CD4-positive, alpha-beta T cell treated with Interleukin-4 for 4 hours (primary cell): ENCODE measurements at places on chromosomes 6 and 20.

DNA sequence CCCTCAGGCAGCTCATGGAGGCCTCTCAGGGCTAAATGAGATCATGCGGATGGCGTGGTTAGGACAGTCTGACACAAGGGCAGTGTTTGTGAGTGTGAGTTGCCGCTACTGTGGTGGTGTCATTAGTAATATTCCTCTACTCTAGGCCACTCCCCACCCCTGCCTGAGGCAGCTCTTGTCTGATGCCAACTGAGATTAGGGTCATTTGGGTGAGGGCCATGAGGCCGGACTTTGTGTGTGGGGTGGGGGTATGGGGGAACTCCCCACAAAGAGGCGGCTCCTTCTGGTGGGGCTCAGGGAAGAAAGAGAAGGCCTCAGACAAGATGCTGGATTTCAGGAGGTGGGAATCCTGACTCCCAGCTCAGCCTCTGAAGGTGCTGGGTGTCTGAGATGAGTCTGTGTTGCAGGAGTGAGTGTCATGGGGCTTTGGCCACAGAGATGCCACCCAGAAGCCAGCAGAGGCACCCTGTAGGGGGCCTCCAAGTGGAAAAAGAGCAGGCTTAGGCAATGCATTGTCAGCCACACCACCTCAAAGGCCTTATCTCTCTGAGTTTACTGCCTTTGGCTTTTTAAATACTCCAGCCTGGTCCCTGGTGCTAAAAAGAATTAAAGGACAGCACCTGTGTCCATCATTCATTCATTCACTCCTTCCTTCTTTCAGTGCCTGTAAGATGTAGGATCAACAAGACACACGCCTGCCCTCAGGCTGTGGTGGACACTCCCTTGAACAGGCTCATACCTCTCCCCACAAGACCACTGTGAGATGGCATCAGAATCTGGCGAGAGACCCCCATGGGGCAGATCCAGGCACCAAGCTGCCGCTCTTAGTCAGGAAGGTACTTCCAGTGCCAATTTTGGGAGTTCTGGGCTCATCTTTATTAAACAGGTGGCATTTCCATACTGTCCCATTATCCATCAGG lies 175.2 kb downstream of the MRPL14 start:
- no peak for DNase-seq

DNA sequence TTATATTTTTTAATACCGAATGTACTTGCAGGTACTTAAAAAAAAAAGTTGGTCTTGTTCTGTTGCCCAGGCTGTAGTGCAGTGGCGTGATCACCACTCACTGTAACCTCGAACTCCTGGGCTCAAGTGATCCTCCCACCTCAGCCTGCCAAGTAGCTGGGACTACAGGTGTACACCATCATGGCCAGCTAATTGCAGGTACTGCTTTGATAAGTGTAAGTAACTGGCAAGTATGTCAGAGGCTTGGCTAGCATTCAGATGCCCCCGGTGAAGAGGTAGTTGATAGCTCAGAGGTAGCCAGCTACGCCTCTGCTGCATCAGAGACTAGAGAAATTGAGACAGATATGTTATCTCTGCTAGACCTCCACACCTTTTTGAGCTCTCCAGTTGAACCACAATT lies 40.5 kb downstream of the BTBD9 start:
- DNase-seq, result no peak

- DNase-seq, result no peak
Measured at GRCh38 chr6:35237476-35237875, 22.1 kb upstream of the ZNF76 start.

DNA sequence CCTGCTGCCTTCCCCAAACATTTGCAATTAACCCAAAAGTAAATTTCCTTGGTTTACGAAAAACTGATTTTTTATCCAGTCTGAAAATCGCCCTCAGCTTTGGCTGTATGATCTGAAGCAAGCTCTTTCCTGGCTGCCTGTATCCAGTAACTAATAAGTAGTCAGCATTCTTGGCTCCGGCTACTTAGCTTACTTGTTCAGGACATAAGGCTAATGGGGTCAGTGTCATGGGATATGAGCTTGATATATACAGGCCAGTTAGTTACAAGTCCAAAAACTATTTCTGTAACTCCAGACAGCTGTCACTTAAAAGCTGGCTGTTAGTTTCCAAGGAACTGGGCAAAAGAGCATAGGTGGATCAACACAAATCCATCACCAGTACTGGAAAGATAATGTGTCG lies 56.2 kb downstream of the KHDC1L start:
- no peak for DNase-seq

- DNase-seq, result no peak
Measured at GRCh38 chr6:123629258-123629941, 7.3 kb downstream of the TRDN start.

DNA sequence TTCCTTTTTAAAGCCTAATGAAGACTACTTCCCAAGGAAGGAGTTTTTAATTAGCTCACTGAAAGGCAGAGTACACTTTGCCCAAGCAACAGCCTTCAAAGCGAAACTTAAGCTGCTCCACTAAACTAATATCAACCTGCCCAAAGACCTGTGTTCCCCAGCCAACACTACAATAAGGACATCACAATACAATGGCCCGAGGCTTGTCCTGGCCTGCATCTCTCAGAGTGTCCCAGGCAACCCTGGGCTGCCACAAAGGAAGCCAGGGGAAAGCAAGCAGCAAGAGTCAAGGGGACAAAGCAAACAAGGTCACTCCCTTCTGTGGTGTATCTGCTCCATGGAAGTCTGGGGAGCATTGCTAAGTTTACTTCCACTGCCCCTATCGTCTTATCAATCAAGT lies 52.3 kb downstream of the PIGU start:
- DNase-seq, result no peak

GRCh38 chr6:154993710-154994109 lies 1.4 kb upstream of the TIAM2 start:
- DNase-seq, result no peak

- no peak for DNase-seq
Measured at GRCh38 chr6:36822506-36823269, 16.6 kb downstream of the CPNE5 start.

GRCh38 chr6:3798055-3798919 lies 46.8 kb upstream of the PXDC1 start:
- no peak for DNase-seq

DNA sequence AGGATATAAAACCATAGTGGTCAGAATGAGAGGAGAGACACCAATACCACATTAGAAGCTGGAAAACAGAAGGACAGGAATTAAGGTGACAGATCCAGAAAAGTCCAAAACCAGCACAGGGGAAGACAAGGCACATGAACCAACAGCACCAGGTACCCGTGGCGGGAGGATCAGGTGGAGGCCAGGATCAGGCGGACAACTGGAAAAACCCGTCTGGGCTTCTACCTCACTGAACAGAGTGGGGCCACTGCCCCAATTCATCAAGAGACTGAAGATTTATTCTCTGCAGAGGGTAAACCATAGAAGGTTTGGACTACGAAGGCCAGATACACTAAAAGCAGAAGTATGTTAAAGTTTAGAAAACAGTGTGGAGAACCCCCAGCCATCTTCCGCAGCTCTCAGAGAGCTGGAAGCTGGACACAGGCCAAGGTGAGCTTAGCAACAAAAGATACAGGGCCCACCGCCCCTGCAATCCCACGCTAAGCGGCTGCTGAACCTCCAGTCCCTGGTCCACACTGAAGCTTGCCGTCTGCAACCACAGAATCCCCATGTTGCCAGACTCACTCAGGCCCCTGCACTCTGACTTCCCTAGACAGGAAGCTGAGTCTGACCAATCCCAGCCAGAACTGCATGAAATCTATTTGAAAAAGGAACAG lies 29.9 kb downstream of the ABHD12 start:
- no peak for DNase-seq

- DNase-seq, result peak; percentile 65
Measured at GRCh38 chr6:27312146-27312949, at the start of gene POM121L2. Gene POM121L2 (minus strand): TSS chr6:27312273. CDS start chr6:27312170, 103 bp downstream.

- DNase-seq, result no peak
Measured at GRCh38 chr20:58352468-58352867, 36.6 kb upstream of the VAPB start.

DNA sequence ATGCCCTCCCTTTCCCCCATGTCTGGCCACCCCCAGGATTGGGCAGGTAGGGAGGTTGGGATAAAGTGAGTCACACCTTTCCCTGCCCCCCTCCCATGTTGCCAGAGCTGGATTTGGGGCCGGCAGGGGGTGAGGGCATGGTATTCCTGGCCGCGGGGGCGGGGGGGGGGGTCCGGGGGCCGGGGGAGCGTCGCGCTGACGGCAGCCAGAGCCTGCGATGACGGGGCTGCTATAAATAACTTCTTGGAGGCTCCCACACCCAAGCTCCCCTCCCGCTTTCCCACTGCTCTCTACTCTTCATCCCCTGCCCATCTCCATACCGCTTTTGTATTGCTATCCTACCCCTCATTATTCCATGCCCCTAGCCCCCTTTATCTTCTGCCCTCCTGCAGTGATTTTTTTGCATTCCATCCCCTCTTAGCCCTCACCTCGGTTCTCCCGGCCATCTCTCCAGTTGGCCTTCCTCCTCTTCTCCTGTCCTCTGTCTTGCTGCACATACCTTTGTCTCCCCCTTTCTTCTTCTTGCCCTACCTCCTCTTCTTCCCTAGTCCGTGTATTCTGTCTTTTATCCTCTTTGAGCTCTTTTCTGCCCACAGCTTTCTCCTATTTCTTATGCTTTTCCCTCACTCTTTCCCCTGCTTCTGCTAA lies 13.8 kb downstream of the SYNGAP1 start:
- DNase-seq, result no peak

DNA sequence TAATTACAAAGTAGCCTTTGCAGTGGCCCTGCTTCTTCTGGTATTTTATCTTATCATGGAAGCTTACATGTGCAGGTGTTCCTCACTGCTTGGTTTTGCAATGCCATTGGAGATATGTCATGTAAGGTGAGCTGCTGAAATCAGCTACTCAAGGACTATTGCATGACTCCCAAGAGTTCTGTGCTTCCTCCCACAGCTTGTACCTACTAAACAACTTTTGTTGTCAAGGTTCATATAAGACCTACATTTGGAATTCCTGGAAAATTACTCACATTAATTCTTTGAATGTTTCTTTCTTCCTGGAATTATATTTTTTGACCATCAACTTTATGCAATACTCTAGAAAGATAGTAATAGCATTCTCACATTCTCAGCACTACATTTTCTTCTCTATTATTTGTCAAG lies 427.5 kb upstream of the HSF2 start:
- no peak for DNase-seq

DNA sequence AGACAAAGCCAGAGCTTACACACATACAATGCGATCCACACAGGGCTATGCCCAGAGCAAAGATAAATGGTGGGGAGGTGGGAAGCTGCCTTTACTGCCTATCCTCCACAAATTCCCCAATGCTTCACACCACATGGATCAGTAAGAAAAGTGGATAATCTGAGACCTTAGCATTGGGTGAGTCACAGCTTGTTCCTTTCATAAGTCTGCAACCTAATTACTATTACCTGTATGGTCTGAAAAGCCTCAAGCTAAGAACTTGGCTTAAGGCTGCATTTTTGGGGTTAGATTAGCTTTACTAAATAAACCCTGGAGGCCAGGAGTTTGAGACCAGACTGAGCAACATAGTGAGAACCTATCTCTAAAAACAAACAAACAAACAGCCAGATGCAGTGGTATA lies 66.0 kb upstream of the BTBD3 start:
- DNase-seq, result no peak

- no peak for DNase-seq
Measured at GRCh38 chr20:62087227-62087626, 21.5 kb upstream of the TAF4 start.
